ENCODE measurements at places on chromosomes 2 and 18.

DNA sequence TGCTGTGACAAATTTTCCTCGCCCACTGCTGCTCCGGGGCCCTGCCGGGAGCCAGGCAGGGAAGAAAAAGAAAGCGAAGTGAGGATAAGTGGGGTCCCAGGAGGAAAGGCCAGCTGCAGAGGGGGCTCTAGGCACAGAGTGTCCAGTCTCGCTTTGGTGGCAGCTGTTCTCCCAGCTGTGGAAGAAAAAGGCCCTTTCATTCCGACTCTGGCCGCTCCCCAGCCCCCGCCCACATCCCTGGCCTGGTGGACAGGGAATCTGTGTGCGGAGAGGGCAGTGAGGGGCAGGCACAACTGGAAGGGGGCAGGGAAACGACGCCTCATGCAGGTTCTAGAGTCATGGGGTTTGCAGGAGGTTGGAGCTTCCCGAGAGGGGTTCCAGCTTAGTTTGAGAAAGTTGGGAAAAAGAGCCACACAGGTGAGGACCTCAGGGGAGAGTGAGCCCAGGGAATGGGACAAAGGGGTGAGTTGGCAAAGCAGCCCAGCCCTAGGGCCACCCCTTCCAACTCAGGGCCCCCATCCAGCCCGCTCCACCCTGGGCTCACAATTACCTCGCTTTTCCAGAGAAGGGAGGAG is 1.8 kb downstream of the RTKN start:
- DNase-seq, result peak; percentile 69

- no peak for DNase-seq
Observed at GRCh38 chr2:33317369-33318007, 159.0 kb upstream of the RASGRP3 start.

GRCh38 chr2:215633360-215633759 is 197.5 kb upstream of the FN1 start:
- no peak for DNase-seq

DNA sequence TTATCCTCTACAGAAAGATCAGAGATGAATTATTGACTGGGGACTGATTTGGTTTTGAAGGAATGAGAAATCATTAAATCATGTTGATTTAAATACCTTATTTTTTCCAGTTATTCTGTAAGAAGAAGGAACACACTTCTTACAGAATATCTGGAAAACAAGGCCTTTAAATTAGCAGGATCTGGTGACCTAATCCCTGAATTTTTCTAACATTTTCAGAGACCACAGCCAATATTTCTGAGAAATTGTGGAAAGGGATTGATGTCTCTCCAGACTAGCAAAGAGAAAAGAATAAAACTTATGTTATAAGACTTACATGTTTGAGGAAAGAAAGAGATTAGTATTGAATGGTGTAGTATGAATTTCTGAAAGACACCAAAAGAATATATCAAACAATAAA is 104.0 kb downstream of the KCNE4 start:
- no peak for DNase-seq

GRCh38 chr2:222295368-222296062 is 3.3 kb downstream of the PAX3 start:
- DNase-seq, result peak; percentile 66

DNA sequence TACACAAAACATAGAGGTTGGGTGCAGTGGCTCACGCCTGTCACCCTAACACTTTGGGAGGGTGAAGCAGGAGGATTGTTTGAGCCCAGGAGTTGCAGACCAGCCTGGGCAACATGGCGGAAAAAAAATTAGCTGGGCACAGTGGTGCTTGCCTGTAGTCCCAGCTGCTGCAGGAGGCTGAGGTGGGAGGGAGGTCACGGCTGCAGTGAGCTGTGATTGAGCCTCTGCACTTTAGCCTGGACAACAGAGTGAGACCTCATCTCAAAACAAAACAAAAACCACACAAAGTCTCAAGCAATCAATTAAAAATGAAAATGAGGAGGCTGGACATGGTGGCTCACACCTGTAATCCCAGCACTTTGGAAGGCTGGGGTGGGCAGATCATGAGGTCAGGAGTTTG is 4.9 kb downstream of the NOP58 start:
- no peak for DNase-seq

DNA sequence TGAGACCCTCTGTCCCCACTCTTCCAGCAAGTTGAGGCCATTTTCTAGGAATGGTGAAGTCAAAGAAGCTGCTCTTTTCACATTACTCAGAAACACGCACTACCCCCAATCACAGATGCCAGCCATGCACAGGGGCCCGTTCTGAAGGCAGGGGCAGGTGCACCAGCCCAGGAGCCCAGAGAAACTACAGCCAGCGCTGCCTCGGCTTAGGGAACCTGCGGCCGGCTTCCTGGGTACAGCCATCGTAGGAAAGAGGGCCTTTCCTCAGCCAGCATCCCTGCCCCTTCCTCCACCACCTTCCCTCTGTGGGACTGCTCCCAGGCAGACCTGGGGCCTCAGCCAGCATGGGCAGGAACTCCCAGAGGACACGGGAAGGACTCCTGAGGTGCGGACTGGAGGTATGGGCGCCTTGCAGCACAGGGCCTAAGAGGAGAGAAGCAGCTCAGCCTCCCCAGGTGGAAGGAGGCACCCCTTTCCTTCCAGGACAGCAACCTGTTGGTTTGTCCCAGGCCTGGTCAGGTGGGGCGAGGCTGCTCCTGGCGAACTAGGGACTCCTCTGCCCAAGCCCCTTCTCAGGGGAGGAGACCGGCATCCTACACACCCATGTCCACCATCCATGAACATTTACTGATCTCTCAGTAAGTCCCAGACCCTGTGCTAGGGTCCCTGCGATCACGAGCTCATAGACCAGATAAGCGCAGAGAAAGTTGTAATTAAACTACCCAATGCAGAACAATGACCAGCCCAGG is 99.0 kb upstream of the ID2 start:
- no peak for DNase-seq

- DNase-seq, result no peak
Observed at GRCh38 chr2:218711550-218711929, 905 bp downstream of the TTLL4 start.
